Activated T-helper 1 cell treated with anti-CD3 and anti-CD28 coated beads, Interleukin-12 subunit alpha, Interleukin-12 subunit beta, Interleukin-2, Interleukin-4 antibody, amounts not matched to agents 30 ng/mL and 10 ng/mL and 1 ng/mL, durations not matched to agents 14 hours and 24 hours and 36 hours (primary cell): ENCODE measurements at places on chromosomes 5 and 9.
A peak's percentile ranks its signal among the peaks of the same experiment; 100 is the strongest.

GRCh38 chr5:170302653-170303501 is 5.3 kb upstream of the LCP2 start:
- DNase-seq: peak; percentile 60

DNA sequence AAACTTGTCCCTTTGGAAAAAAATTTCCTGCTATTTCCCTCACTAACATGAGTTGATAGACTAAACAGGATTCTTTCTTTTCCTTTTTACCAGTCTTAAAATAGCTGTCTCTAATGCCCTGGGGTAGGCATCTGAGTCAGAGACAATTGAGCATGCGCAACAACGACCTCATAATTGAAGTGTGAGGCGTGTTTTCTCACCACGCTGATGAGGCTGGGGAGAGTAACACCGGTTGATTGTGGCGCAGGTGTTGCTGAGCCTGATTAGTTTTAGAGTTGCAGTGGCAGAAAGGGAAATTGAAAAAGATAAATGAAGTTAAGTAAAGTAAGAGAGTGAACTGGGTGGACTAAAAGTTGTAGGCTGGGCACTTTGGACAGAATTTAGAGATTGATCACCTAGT is 213.7 kb downstream of the TLR4 start:
- DNase-seq: no peak

- DNase-seq: no peak
Measured at GRCh38 chr5:180099733-180100611, 28.4 kb upstream of the RNF130 start.

DNA sequence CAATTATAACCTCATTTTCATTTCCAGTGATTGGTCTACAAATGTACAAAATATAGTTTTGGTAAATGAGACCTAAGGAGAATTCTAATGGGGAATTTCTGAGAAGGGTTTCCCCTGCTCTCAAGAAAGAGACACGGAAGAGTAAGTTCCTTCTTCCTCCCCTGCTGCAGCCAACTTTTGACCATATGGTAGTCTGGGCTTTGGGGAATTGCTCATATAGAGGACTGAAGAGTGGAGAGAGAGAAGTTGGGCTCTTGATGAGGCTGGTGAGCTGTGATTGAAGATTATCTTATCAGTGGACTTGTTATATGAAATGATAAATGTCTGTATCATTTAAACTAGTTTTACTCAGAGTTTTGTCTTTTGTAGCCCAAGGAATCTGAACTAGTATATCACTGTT is 4.3 kb upstream of the LNPEP start:
- DNase-seq: no peak

GRCh38 chr9:95819636-95820035 is 55.9 kb upstream of the ERCC6L2 start:
- DNase-seq: no peak

DNA sequence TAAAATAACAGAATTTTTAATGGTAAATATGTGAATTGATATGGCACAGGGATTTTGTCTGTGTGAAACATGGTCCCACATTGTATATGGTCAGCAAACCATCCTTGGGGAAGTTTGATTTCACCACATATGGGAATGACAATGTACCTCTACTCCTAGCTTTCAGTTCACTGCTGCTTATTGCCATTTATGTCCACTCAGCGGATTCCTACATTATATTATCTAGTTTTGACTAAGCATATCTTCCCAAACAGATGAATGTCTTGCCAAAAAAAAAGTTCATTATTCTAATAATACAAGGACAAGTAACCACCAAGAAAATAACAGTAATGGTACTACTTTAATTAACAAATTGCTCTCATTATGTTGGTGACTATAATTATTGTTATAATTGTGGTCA is 1521.6 kb downstream of the MAT2B start:
- no peak for DNase-seq

GRCh38 chr5:81393783-81394718 is at the start of gene ACOT12:
Gene ACOT12 (minus strand): TSS chr5:81394134. CDS start chr5:81394114, 20 bp downstream.
- DNase-seq: no peak

GRCh38 chr5:178677429-178677828 is 50.6 kb upstream of the CLK4 start:
- no peak for DNase-seq

DNA sequence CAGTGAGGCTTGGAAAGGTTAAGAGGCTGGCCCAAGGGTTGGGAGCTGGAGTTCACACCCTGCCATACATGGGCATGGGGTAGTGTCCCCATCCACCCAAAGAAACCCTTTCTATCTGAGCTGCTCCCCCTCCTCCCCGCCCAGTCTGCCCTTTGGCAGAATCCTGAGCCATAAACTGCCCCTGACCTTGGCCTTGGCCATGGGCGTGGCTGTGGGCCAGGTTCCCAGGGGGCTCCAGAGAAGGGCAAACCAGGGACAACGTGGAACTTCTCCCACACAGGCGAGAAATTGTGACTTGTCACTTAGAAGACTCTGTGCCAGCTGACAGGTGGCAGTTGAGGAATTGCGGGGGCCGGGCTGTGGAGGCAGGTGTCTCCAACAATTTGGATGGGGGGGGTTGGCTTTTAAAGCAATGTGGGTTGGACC is 4.8 kb downstream of the FAM78A start:
- no peak for DNase-seq

DNA sequence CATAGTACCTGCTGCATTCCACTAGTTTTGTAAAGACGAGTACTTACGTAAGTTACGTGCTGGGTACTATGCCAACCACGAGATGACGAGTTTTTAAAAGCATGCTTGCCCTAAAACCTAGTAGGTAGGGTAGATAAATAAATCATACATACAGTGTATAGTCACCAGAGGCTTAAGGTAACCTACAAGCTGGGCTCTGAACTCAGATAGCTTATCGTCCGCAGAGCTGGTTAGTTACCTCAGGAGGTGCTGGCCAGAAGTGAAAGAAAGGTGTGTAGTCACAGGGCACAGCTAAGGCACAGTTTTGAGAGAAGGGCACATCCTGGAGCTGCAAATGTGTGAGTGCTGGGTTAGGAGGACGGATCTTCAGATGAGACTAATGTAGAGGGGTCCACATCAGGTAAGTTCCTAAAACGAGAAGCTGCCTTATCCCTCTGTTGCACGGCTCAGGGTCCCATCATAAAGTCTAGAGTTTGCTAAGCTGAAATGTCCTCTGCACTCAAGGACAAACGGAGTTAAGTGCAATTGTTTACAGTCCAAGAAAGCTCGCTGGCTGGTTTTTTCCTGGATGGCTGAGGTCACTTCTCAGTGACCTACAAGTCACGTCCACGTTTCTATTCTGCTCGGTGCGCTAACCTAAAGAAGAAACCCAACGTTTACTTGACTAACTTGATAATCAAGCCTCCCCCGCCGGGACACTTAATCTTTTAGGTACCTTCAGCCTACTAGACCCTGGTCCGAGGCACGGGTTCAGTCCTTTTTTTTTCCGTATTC is 1.1 kb upstream of the SNX24 start:
- no peak for DNase-seq

GRCh38 chr5:158816011-158816696 is 283.6 kb downstream of the EBF1 start:
- DNase-seq: no peak

GRCh38 chr5:170107674-170108073 is 2.0 kb downstream of the FOXI1 start:
- no peak for DNase-seq

- no peak for DNase-seq
Measured at GRCh38 chr5:83364312-83365299, 106.9 kb upstream of the VCAN start.

- DNase-seq: no peak
Measured at GRCh38 chr9:16262477-16263261, 607.8 kb downstream of the BNC2 start.

GRCh38 chr5:143143973-143144372 is 259.5 kb downstream of the NR3C1 start:
- DNase-seq: no peak

- DNase-seq: no peak
Measured at GRCh38 chr5:143355710-143356109, 47.8 kb downstream of the NR3C1 start.

DNA sequence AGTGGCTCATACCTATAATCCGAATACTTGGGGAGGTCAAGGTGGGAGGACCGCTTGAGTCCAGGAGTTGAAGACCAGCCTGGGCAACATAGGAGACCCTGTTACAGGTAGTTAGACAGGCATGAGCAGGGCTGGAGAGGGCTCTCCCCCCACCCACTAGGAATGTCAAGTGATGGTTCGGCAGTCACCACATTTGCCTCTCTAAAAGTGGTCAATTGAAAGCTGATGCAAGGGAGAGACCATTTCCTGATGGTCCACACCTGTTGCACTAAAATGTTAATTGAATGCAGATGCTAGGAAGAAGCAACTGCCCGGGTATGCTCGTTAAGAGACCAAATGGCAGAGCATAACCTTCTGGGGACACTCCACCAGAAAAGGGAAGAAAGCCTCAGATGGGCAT is 82.7 kb downstream of the SFXN1 start:
- no peak for DNase-seq

GRCh38 chr5:58064801-58065200 is 395.1 kb downstream of the PLK2 start:
- DNase-seq: no peak

GRCh38 chr5:133877351-133878235 is 90.8 kb downstream of the C5orf15 start:
- no peak for DNase-seq

DNA sequence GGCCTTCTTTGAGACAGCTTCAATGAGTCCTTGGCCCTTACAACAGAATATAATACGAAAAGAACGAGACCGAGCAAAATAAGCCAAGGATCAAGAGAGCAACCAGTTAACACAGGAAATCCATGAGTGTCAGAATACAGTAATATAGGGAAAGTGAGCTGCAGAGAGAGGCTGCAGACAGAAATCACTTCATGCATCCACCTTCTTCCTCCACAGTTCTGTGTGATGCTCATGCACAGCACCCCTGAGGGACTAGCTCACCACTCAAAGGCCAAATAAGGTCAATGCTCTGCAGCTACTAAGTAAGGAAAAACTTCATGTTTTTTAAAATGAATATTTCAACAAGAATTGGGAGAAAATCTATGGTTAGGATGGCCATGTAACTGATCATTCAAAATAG is 257.1 kb downstream of the MCTP1 start:
- DNase-seq: no peak

- no peak for DNase-seq
Measured at GRCh38 chr5:18032744-18033143, 398.5 kb downstream of the TAF11L14 start.

GRCh38 chr5:168228668-168229067 is 62.8 kb upstream of the WWC1 start:
- DNase-seq: no peak

- no peak for DNase-seq
Measured at GRCh38 chr9:93086447-93087224, 9.4 kb upstream of the CARD19 start.

GRCh38 chr5:53179691-53180090 is 70.1 kb upstream of the MOCS2 start:
- DNase-seq: no peak

DNA sequence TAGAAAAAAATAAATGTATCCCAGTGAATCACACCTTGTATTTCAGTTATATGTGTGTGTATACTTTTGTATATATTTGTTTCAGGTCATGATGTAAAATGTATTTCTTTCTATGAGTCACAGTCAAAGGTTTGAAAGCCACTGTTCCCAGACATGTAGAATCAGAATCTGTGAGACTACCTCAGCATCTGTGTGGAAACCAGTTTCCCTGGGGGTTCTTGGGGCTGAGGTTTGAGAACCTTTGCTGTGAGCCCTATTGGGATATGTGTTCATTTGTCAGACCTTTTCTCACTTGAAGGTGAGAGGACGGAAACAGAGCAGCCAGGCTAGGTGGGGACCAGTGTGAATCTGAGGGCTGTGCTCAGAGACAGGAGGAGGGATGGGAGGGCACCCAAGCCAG is 78.7 kb upstream of the SAP30L start:
- no peak for DNase-seq

- DNase-seq: no peak
Measured at GRCh38 chr5:15249152-15249551, 250.8 kb upstream of the FBXL7 start.

GRCh38 chr9:81890104-81890503 is 38.1 kb upstream of the SPATA31D4 start:
- no peak for DNase-seq

DNA sequence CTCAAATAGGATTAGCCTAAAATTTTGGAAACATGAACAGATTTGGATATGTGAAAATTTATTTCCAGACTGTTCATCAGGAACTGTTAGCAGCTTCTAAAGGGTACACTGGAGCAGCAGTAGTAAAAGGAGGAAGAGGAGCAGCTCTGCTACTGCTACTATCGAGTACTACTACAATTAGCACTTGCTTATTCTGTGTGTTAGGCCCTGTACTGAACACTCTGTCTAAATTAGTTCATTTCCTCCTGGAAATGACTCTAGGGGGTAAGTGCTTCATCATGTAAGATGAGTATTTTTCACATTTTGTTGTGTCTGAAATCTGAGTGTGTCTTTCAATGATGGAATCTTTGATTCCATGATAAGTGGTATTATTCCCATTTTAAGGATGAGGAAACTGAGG is 9.8 kb downstream of the CD274 start:
- DNase-seq: no peak

GRCh38 chr5:111234125-111234524 is 9.9 kb downstream of the CAMK4 start:
- DNase-seq: no peak
